ENCODE measurements at places on chromosomes 5 and 9.

DNA sequence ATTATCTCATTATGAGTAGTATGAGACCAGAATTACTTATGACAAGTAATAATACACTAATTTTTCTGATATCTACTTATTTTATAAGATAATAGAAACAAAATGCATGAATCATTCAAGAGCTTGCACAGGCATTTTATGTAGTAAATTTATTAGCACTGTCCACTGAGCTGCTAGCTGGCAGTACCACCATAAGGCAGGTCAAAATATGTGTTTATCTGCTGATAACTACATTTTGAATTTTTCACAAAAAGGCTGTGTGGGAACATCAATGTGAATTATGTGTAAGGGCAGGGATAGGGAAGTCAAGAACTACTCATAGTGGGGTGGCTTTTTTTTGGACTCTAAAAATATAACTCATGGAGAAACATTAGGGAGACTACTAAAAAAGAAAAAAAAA, 249.6 kb downstream of the PAPPA start:
- DNase-seq, result no peak

DNA sequence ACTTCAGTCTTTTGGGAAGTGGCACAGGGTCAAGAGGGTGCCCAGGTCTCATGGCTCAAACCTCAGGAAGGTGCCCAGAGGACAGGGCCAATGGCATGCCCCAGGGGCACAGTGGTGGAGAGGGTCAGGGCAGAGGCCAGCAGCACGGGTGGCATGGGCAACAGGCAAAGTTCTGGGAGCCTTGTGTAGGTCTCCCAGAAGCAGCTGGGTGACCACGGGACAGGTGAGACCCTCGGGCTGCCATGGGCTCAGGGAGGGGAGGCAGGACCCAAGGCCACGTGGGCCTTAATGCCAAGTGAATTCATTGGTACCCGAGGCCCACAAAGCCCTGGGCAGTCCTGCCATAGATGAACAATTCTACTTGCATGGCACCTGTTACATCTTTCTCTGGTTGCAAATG, 72.4 kb upstream of the ADAMTS2 start:
- peak; percentile 61 for DNase-seq

GRCh38 chr5:13540168-13540750, 404.2 kb downstream of the DNAH5 start:
- no peak for DNase-seq

DNA sequence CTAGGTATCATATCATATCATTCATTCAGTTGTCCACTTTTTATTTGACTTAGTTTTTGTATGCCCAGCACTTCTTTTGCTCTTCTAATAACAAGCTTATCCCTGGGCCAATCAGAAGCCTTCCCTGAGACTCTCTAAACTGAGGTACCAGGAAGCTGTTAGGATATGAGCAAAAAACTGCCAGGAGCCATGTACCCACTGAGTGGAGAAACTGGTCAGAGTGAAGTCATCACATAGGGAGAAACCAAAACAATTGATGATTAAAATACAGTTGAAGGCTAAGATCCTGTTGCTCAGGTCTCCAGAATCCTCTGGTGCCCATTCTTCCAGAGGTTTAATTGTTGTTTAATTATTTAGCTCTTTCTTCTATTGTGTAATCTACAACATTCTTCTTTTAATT, 120.2 kb downstream of the KIAA0825 start:
- DNase-seq, result no peak

DNA sequence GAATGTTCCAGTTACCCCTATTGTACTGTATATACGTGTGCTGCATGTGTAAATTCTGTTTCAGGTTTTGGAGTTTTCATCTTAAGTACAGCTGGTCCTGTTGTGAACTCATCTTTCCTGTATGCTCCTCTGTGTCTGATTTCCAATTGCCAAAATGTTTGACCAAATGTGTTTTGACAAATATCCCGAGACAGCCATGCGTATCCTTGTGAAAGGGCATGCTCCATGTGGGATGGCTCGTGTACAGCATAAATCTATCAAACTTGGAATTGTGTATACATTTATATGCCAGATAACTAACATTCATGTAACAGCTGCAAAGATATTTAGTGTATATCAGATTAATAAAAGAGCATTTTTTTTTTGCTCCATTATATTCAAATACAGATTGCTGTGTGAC, 69.5 kb upstream of the IQGAP2 start:
- DNase-seq, result no peak

DNA sequence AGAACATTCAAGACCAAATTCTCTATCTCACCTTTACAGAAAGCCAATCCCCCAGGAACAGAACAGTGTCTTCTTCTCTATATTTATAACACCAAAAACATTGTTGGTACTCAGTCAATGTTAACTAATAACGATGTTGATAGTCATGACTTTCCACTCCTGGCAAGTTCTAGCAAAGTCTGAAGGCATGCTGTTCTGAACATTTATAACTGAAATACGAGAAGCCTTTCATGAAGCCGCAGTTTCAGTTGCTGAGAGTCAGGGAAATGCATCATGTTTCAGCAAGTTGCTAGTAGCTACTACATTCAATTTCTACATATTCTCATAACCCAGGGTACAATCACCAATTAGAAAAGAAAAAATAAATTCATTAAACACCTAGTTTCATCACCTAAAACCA, 301.4 kb downstream of the PDE4D start:
- DNase-seq, result no peak

- DNase-seq, result no peak
Measured at GRCh38 chr9:87336407-87336806, 161.3 kb upstream of the DAPK1 start.

DNA sequence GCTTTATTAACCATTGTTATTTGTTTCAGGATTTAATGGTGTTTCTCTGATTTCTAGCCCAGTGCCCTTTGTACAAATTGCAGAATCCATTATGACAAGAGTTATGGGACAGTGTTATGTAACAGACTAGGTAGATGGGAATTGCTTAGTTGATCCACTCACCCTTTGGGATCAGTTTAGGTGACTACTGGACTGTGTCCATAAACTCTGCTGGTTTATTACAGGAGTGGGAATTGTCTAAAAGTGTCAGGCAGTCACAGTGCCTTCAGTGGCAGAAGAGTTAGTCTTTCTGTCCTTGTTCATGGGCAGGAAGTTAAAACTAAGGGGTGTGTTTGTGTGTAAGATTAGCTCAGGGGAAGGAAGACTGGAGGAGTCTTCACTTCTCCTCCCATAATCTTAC, 29.3 kb downstream of the RCL1 start:
- no peak for DNase-seq

DNA sequence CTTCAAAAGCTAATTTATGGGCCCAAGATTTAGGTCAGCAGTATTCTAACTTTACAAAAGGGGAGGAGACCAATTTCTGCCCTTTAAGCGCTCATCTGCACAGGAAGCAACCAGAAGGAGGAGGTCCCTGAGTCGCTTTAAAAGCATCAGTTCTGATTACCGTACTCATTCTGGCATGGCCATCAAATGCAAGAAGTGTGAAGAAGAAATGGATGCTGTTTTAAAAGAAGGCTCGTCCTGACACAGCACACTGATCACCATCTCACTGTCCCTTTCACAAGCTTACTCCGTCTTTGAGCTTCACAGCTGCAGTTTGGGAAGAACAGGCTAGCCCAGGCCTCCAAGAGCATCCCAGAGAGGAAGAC, 17.5 kb downstream of the ZNF608 start:
- no peak for DNase-seq

DNA sequence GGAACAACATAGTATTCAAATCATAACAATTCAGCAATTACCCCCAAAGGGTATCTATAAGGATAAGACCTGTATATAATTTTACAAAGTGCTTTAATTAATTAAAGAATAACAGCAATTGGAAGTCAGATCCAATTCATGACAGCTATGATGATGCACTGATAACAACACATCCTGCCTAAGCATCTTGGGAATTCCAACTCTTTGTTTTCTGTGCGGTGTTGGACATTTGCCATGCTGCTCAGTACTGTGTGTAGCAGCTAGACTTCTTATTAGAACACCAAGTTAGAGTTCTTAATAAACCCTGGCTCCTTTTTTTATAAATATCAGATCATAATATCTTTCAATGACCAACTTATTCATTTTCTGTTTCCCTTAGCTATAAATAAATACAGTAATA, 209.0 kb downstream of the SEC61B start:
- DNase-seq, result no peak

GRCh38 chr9:79104216-79104615, 467.5 kb upstream of the TLE4 start:
- DNase-seq, result no peak

- no peak for DNase-seq
Measured at GRCh38 chr5:11905206-11905605, 960 bp upstream of the CTNND2 start.

DNA sequence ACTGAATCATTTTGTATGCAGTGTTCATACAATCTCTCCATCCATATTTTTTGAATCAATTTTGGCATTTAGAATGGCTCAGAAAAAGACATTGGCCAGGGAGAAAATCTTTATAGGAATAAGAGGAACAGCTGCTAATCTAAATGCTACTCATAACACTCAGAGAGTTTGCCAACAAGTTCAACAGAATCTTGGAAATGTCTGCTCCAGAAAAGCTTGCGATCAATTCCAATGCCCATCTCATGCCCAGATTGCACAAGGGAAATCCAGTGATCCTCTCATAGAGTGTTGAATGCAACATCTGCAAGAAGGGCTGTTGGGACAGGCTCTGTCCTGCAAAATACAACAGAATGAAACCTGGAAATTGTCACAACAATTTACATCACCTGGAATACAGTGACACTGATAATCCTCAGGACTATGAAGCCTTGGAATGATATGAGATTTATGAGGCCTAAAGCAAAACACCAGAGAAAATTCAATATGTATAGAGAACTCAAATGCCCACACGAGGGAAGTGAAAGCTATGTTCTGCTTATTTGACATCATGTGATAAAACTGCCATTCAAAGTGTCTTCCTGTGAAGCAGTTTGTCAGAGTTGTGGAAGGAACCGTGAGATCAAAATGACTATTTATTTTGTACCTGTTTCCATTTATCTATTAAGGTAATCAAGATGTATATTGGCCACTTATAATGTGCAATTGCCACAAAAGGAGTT, 190.1 kb downstream of the PARP8 start:
- no peak for DNase-seq

DNA sequence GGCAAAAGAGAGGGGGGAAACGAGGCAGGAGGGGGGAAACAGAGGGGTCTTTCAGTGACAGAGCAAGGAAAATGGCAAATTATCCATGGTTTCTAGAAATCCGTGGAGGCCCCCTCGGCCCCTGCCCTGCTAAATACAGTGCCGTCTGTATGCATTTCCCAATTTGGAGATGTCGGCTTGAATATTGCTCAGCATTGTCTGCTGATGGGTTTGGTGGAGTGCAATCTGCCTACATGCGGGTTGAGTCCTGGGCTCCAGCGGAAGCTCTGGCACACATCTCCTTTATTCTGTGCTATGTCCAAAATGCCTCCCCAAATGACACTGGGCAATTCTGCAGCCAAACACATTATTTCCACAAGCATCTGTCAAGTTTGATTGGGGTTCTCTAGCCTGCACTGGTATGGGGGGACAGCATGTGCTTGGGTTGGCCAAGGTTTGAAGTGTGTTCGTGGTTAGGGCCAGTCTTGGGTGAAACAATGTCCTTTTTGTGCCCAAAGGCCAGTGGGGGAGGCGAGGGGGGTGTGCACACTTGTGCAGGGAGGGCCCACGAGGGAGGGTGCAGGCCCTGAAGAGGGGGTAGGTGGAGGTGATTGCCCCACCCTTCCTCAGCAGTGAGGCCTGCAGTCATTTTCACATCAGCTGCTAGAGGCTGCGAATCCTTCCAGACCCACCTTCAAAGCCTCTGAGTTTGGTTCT, 6.2 kb upstream of the NEUROG1 start:
- DNase-seq, result no peak

DNA sequence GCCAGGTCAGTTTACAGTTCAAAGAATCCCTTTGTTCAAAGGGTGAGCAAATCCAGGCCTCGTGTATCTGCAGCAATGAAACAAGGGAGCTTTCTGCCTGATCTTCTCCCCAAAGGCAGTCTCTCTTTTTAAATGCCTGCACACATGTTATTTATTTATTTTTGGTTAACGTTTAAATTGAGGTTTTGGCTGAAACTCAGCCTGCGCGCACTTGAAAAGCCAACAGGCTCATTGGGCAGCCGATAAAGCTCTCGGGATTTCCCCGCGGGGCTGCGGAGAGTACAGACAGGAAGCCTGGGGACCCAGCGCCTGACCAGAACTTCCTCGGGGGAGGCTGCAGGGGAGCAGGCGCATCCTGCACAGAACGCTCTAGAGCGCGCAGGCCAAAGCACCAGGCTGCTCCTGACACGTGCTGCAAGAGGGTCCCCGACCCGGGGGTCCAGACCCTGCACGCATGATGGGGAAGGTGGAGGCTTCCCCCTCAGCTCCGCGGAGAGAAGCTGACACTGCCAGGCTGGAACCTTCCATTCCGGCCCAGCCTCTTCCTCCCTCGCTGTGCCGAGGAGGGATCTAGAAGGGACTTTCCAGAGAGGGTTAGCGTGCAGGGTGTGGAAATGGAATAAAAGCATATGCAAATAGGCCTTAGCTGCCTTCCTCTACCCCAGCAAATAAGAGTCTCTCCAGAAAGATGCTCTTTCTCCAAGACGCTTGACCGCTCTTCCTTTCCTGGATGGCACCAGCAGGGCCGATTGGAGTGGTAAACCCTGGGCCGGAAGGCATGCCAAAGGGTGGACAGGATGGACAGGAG, 46.1 kb downstream of the PTTG1 start:
- DNase-seq, result peak; percentile 70

- no peak for DNase-seq
Measured at GRCh38 chr9:92860867-92861266, 17.0 kb downstream of the ZNF484 start.
